CD4-positive, alpha-beta memory T cell (primary cell): ENCODE measurements at places on chromosomes 2 and 18. TPM values are rescaled to one million over a fixed set of nuclear protein-coding genes. Genes with fewer than 3 reads are reported as not detected.
A peak's percentile ranks its signal among the peaks of the same experiment; 100 is the strongest.

The IL36RN gene
- total RNA-seq = not detected

DNA sequence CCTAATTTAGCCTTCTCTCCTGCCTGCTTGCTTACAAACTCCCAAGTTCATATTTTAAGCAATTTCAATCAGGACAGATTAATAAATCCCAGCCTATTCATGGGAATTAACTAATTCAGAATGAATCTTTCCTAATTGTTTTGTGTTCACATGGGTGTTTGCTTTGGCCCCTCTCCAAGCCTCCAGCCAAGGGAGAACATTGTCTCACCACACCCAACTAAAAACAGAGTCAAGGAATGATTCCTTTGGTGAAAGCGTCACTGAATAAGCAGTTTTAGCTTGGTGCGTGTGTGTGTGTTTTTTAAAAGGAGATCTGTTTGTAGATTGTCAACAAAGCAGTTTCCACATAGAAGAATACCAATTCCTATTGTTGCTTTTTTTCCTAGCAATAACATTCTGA is 43.0 kb upstream of the DSG1 start:
- DNase-seq = no peak

The SMYD1 gene
- not detected for total RNA-seq

DNA sequence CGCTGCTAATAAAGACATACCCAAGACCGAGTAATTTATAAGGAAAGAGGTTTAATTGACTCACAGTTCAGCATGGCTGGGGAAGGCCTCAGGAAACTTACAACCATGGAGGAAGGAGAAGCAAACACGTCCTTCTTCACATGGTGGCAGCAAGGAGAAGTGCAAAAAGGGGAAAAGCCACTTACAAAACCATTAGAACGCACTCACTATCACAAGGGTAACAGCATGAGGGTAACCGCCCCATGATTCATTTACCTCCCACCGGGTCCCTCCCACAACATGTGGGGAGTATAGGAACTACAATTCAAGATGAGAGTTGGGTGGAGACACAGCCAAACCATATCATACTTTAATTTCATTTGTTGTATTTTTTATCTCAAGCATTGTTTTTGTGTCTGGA is 67.5 kb downstream of the ATP9B start:
- DNase-seq = no peak

- no peak for DNase-seq
Measured at GRCh38 chr2:197890168-197890567, 85.8 kb downstream of the PLCL1 start.

DNA sequence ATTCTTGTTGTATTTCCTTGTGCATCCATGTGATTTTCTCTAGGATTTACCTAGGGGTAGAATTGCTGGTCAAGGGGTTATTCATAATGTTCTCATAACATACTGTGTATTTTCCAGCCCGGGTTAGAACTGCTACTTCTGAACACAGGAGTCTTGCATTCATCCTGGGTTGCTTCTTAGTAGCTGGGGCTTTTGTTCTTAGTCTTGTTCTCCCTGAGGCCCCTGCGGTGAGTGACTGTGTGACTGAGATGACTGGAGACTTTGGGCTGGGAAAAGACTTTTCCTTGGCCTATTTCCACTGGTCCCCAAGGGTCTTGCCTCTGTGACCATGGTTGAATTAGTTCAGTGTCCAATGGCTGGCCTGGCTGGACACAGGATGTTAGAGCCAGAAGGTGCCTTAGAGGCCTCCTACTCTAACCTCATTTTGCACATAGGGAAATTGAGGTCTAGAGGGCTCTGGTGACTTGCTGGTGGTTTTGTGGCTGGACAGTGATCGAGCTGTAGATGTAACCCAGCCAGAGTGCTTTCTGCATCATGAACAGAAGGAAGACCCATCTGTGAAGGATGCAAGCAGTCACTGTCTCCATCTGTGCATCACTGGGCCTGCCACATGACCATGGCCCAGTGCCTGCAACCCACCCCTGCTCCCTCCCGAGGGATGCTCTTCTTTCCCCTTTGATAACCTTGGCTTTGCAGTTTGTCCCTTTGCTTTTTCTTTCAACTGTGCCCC is 233.3 kb downstream of the FHOD3 start:
- no peak for DNase-seq

DNA sequence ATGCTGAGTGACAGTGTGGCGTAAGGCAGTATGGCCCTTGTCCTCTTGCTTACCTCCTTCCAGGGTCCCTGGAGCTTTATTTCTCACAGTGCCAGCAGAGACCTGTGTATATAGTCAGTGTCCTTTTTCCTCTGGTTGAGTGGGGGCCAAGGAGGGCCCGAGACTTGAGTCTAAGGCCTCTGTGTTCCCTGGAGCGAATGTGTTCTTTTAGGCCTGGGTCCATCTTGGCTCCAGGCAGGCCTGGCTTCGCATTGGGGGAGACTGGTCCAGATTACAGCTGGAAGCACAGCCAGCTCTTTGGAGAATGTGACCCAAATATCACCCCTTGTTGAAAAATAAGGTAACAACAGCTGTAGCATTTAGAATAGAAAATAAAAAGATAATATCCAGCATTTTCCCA is 5.0 kb downstream of the VAMP5 start:
- no peak for DNase-seq

DNA sequence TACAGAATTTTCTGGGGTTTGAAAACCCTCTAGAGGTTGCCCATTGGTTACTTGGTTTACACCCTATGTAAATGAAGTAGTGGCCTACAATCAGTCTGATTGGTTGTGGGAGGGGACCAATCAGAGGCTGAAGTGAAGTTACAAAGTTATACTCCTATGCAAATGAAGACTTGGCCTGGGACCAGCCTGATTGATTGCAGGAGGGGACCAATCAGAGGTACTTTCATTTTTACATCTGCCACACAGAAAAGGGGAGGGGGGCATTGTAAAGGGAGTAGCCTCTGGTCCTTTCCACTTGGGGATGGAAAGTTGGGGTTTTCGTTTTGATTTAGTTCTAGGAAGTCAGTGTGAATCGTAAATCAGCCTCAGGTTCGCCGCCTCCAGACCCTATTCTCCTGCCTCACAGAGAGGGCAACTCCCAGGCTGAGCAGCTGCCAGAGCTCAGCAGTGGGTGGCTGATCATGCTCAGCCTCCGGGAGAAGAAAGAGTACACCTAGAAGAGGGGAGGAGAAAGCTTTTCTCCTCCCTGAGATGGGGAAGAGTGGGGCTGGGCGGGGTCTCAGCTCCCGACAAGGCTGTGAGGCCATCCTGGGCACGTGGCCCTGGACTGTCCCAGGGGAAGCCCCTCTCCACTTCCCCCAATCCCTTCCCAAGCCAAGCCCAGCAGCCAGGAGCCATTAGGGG is 372.5 kb downstream of the GALR1 start:
- peak; percentile 32 for DNase-seq

DNA sequence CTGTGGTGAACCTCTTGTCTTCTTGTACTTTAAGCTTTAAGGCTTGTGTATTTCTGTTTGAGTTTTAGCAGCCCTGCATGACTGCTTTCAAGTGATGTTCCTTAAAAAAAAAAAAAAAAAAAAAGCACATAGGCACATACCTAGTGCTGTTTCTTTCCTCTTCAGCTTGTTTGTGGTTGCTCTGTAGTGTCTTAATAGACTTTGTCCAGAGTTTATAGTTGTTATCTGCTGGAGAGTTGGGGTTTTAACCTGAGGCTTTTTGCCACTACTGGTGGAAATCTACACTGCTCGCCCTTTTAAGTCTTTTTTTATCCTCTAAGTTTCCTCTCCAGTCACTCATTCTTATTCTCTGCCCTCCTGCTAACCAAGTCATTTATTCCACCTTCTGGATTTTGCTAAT is 34.5 kb downstream of the AGFG1 start:
- no peak for DNase-seq

DNA sequence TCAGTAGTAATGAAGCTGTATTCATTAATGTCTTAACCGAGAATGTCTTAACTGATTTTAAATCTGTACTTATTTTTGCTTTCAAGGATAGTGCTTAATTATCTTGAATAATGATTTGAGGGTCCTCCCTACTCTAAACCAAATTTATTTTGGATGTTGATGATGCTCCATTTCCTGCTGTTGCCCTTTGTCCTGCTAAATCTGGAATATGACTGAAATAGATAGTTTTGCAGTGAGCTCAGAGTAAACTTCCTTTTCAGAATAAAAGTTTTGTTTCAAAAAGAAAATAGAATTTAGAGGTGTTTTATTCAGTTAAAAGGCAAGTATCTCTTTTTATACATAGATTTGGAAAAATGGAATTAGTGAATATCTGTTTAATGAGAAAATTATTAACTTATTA is 8.1 kb downstream of the NBEAL1 start:
- DNase-seq = no peak
